ENCODE measurements at places on chromosomes 16 and 17.
A peak's percentile ranks its signal among the peaks of the same experiment; 100 is the strongest.

GRCh38 chr17:9270921-9271320 is 249.6 kb downstream of the NTN1 start:
- no peak for DNase-seq

GRCh38 chr16:57661510-57661909 is 6.6 kb upstream of the ADGRG3 start:
- DNase-seq: no peak

- DNase-seq: no peak
These were observed 133.1 kb downstream of the SDK2 start for GRCh38 chr17:73510981-73511718.

DNA sequence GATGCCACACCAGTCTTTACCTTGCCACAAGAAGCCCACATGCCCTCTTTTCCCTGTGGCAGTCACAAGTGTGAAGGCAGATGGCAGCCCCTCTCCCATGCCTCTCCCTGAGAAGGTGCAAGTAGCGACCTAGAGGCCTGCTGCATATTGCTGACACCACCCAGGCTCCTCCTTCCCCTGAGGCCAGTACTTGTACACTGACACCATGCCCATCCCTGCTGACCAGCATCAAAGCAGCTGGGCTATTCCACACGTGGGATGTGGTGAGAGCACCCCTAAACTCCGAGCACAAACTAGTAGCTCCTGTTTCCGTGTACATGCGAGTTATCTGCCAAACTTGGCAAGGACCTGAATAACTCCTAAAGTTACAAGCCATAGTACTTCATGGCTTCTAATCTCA is 149.4 kb downstream of the AATF start:
- no peak for DNase-seq

- DNase-seq: peak; percentile 34
These were observed 526 bp downstream of the KIAA0513 start for GRCh38 chr16:85027958-85028684.

- no peak for DNase-seq
These were observed 46.8 kb downstream of the TIMM22 start for GRCh38 chr17:1043601-1044251.

DNA sequence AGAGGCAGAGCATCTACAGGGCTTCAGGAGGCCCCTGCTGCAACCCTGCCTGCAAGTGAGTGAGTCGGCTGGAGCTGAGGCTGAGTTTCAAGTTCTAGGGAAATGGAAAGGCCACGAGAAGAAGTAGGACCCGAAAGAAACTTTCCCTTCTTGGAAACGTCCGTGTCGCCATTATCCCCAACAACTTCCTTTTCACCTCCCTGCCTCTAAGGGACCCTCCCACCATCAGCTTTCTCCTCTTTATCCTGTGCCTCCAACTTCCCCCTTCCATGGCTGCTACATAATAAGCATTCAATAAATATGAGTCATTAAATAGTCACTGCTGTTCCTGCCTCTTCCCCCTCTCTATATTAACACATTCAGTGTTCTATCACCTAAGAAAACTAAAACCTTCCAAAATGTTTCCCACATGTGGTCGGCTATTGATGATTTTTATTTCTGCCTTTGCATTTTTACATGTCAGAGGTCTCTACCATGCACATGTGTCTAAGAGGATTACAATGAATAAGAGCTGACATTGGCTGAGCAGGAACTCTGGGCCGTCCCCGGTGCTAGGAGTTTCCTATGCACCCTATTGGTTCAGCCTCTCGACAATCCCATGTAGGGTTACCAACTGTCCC is 115.9 kb upstream of the TNRC6C start:
- peak; percentile 40 for DNase-seq

DNA sequence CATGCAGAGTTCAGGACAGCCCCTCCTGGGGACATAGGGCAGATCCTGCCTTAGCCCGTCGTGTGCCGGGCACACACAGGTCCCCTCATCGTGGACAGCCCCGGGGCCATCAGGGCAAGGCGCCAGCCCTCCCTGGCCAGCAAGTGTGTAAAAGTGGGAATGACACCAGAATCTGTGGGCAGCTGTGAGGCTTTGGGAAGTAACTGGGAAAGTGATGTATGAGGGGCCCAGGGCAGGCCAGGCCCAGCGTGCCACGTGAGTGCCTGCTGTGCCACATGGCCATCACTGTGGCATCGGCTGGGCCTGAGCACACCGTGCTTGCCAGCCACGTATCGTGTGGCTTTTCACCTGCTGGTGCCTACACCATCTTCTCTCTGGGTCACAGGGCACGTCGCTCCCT is 26.6 kb downstream of the ACSF3 start:
- DNase-seq: no peak

GRCh38 chr17:72425133-72425793 is 304.4 kb downstream of the SOX9 start:
- no peak for DNase-seq

DNA sequence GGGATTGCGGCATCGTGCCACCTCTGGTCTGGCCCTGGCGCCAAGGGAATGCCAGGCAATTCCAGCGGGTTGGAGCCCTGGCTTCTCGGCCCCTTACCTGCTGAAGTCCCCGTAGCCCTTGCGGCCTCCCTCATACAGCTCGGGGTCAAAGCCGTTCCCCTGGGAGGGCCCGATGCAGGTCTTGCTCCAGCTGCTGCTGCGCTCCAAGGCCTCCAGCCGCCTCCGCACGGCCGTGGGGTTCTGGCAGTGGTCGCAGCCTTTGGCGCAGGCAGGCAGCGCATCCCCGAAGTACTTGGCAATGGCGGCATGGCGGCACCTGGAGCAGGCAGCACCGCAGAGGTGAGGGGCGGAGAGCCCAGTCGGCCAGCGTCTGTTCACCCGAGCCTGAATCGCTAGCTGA is 1.9 kb upstream of the SMIM5 start:
- no peak for DNase-seq

GRCh38 chr17:60426596-60426995 is 4.3 kb downstream of the CHCT1 start:
- no peak for DNase-seq

DNA sequence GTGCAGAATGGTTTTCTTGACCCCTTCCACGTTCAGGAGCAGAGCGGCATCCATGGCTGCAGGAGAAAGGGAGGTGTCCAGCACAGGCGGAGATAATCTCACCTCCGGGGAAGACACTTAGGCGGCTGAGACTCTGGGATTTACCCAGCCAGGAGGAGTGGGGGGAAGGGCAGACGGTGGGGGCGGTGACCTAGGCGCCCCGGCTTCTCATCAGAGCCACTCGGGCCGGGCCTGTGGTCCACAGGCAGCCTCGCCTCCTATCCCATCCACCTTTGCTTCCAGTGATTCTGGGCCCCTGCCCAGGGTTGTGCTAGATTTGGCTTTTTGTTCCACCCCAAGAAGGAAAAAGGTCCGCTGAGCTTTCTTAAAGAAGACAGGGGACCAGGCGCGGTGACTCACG is at the start of gene AIPL1:
Gene AIPL1, minus strand, starts transcription at position 71 of the 400 bp plus-strand sequence. Its CDS starts 17 bp downstream, at position 54.
- no peak for DNase-seq

- DNase-seq: no peak
These were observed 13.3 kb downstream of the USP22 start for GRCh38 chr17:21029515-21029914.

GRCh38 chr16:54931120-54932014 is 702 bp downstream of the IRX5 start:
- peak; percentile 77 for DNase-seq

GRCh38 chr17:70618641-70619040 is 449.3 kb downstream of the KCNJ2 start:
- DNase-seq: no peak

GRCh38 chr17:3965118-3965800 is 1.0 kb upstream of the ATP2A3 start:
- DNase-seq: peak; percentile 34

DNA sequence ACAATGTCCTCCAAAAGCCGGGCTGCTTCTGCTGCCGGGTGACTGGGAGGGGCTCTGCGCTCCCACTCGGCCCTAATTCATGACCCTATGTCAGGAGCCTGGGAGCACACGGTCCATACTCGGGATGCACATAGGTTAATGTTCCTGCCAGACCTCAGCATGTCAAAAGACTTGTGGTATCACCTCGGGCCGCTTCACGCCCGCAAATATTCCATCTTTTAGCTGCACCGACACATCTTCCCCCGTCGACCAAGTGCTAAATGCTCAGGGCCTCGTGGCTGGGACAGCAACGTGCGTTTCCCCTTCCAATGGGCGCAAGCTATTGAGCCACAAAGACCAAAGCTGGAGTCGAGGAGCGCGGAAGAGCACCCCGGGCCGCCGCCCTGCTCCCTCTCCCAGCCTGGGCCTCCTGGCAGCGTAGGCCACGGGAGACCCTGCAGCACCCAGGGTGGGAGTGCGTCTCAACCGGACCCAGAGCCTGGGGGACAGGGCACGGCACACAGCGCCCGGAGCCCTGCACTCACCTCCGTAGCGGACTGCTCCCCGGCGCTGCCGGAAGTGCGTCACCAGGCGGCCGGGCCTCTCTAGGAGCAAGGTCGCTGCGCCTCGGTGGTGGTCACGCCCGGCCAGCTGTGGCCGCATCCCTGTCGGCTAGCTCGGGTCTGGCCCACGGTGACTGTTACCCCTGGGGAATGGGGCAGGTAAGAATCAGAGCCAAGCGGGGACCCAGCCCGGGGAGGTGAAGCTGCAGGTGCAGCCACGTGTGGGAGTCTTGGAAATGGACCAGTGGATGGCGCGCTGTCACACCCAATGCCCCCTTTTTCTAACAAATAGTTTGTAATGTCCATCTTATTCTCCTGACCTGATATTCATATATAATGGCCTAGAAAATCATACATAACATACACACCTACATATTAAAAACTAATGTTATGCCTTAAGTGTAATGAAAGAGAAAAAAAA is at the start of gene ZNF23:
Gene ZNF23, minus strand, starts transcription at position 562 of the 963 bp plus-strand sequence. CDS start 5,451 bp downstream, outside the sequence.
- DNase-seq: peak; percentile 88

GRCh38 chr17:44768505-44769142 is 9.8 kb downstream of the ADAM11 start:
- no peak for DNase-seq

DNA sequence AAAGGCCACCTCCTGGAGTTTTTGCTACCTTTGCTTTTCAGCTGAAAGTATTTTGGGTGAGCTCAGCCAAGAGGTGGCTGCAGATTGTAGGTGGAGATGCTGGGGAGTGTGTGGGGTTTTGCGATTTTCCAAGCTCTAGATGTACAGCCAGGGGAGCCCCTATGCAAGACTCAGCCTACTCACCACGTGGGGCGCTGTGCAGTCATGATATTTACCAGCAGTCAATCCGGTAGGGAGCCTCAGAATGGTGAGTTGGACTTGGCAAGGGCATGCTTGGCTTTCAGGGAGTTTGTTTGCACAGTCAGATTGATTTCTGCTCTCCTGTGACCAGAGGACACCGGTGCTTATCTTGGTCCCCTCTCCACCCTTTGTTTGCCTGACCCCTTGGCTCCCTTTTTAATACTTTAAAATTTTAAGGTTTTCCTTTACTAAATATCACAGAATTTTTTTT is 175.3 kb downstream of the UTP18 start:
- DNase-seq: no peak

Data from adipocyte (in vitro differentiated cells).